ENCODE measurements at places on chromosomes 3 and 15.
A peak's percentile ranks its signal among the peaks of the same experiment; 100 is the strongest.

GRCh38 chr3:140610544-140610943, 67.3 kb upstream of the TRIM42 start:
- no peak for DNase-seq

DNA sequence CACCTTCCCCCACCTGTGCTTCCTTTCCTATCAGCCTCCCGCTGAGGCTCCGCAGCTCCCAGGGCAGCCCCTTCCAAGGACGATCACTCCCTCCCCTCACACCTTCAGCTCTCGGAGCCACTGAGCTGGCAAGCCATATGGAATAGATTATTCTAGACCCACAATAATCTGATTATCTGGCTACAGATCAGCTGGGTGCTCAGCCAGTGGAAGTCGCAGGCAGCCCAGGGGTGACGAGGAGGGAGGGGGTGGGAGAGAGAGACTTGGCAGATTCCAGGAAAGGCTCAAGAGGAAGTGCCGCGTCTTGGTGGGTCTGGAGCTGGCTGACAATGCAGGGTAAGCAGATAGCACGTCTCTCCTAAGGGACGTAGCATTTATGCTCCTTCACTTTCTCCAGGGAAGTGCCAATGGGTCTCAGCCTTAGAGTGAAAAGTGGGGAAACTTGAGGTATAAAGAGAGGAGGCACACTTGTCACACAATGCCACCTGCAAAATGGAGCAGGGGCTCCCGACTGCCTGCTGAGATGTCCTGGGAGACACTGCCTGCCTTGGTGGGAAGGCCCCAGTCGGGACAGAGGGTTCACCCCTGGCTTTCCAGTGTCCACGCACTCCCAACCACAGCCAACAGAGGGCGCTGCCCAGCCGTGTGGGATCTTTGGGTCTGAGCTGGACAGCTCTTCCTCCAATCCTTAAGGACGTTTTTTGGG, 9.4 kb upstream of the MESP1 start:
- DNase-seq, result peak; percentile 99

DNA sequence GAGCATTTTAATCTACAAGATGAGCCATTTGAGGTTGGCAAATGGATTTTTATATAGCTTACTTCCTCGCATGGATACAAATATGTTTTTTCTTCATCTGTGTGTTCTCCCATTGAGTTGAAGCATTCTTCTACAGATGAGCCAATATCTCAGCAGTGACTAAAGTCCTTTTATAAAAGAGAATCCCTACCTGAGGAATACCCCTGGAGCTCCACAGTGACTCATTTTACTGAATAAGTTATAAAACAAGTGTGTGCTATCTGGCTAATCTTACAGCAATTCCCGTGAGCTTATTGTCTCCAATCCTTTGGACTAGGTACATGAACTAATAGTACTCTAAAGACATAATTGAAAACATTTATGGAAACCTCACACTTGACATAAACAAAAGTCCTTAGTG, 354.2 kb upstream of the BCHE start:
- DNase-seq, result no peak

DNA sequence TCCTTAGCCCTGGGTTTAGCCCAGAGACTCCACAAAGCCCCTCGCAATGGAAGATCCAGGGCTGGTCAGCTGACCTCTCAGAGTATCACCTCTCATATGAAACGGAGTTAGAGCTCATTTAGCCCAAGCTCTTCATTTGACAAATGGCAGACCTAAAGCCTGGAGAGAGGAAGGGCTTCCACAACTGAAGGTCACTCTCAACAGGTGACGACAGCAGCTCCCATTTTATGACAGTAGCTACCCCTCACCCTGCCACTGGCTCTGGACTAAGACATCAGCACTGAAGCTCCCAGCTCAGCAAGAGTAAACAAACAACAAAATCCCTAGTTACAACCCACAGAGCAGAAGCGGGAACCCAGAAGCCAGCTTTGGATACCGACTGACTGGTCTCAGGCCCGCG, 33.7 kb downstream of the TLE3 start:
- no peak for DNase-seq

GRCh38 chr3:194275291-194275690, 75.8 kb downstream of the CPN2 start:
- DNase-seq, result no peak

DNA sequence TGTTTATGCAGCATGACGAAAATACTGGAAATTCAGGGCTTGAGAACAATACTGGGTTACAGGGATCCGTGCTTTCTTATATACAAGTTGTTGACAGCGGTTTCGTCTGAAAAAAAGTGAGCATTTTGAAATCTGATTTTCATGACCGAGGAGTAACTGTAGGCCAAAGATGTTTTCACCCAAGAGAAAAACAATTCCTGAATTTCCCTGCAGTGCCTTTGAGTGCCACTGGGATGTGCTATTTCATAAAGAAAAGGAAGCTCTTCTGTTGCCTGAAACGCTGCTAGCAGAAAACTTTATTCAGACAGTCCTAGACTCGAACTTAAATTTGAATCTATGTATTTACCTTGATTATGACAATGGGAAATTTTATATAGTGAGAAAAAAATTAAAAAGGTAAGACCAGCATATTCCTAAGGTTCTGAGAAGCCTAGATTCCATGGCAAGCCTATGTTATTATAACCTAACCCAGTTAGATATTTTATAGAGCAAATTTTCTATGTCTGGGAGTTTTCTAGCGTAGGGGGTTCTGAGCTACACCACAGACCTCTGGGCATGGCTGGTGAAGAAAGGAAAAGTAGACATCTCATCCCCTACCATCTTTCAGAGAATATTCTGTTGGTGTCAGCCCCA, 30.2 kb downstream of the KCNAB1 start:
- peak; percentile 53 for DNase-seq

- DNase-seq, result no peak
Measured at GRCh38 chr15:82875411-82876003, 66.1 kb downstream of the WHAMM start.

GRCh38 chr3:59540241-59540640, 490.4 kb upstream of the CFAP20DC start:
- no peak for DNase-seq

DNA sequence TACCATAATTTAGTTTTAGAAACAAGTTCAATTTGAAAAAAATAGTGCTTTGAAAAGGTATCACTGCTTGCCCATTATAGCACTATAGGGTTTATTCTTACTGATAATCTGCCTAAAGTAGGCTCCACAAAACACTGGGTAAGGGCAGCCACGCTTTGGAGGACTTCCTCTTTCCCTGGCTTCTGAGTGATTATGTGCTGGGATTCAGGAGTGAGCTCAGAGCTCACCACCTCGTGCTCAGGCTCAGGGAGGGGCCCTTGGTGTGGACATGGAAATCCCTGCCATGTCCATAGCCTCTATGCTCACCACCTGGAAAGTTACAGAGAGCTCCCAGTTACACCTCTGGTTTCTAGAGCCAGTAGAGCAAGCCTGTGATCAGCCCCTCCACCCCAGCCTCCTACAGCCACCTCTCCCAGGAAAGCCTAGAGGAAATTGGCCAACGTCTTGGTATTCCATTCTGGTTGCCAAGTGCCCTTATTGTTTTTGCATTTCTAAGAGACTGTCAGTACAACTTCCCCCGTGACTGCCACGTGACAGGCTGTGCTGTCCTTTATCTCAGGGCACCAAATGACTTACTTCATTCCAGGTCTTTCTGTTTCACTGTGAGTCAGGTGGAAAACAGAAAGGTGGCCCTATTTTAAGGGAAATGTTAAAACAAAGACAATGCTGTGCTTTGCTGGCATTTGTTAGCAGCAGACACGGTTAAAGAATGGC, 316.0 kb downstream of the RORA start:
- DNase-seq, result peak; percentile 3

DNA sequence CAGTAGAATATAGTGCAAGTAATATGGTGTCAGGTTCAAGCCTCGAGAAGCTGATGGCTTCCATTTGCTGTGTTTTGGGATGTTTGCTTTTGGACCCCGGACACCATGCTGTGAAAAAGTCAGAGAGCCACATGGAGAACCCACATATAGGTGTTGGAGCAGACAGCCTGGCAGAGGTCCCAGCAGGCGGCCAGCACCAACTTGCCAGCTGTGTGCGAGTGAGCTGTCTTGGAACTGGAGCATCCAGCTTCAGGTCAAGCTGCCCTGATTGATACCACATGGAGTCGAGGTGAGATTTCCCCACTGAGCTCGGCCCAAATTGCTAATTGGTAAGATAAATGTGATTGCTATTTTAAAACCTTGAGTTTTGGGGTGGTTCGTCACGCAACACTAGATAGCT, 185.7 kb upstream of the TBL1XR1 start:
- DNase-seq, result no peak

DNA sequence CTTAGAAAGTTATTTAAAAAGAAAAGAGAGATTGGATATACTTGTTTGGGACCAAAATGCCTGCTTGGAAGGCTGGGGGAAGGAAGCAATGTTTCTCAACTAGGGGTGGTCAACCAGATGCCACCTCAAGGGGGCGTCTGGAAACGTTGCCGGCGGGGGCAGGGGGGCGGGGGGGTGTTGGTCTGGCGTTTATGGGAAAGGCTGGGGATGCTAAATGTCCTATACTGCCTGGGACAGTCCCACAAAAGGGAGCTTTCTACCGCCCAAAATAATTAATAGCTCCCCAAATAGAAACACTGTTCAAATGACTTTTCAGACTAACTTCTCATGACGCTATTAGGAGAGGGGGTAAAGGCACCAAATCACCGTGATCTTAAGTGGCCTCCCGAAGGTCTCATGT, 2.2 kb downstream of the POLG start:
- DNase-seq, result peak; percentile 23

DNA sequence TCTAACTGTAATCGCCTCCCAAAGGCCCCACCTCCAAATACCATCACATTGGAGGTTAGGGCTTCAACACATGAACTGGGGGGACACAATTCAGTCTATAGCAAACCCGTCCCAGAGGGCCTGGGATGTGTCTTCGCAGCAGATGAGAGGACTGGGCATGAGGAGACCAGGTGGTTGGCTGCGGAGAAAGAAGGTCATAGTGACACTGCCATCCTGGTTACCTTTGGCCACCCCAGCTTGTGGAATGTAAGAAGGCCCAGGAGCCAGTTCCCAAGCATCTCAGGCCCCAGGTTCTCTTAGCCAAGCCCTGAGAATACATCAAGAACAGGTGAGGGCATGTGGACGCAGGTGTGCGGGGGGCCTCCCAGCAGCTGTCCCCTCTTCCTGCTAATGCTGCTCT, 6.4 kb upstream of the RARRES1 start:
- no peak for DNase-seq

DNA sequence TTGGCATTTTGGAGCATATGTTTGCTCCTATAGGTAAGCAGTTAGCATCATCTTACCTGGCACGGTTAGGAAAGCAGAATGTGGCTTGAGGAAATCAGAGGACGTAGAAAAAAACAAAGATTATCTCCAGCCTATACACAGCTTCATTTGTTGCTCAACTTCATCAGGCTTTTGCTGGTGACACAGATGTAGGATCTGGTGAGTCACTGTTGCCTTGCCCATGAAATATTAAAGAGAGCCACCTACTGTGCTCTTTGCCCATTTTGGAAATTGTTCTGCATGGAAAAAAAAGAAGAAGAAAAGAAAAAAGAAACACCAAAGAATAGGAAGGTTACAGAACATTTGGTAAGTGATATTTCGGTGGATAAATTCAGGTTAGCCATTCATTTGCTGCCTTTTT, 3.8 kb downstream of the IL1RAP start:
- peak; percentile 84 for DNase-seq

DNA sequence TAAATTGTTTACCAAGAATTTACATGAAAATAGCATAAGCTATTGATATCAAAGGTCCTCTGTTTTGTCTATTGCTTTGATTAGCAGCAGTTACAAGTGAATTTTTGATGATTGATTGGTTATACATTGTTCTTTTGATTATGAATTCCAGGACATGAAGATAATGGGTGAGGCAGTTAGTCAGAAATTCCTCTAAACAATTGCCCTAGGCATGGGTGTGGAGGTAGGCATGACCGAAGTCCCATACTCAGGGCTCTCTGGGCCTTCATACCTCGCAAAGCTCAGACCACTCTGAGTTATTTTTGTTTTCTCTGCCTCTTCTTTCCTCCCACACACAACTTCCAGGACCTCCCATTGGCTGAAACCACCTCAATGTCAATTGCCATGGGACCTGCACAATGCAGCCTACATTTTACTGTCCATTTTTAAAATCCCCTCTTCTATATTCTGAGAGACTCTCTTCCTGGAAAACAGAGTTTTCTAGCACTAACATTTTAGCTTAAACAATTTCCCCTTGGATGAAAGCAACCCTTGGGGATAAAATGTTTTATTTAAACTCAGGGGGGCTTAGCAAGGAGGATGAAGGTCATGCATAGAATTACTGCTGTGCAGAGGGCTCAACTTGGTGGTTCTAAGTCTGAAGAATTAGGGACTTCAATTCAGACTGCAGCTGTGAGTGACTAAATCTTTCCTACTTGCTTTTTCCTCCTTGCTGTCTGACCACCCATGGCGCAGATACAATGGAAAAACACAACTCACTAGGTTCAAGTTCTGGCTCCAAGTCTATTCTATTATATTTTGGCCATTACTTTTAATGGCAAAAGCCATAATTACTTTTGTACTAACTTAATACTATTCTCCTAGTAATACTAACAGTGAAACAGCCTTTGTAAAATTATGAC, 594.8 kb downstream of the NTRK3 start:
- no peak for DNase-seq

- peak; percentile 20 for DNase-seq
Measured at GRCh38 chr3:59082106-59082505, 32.3 kb upstream of the CFAP20DC start.

DNA sequence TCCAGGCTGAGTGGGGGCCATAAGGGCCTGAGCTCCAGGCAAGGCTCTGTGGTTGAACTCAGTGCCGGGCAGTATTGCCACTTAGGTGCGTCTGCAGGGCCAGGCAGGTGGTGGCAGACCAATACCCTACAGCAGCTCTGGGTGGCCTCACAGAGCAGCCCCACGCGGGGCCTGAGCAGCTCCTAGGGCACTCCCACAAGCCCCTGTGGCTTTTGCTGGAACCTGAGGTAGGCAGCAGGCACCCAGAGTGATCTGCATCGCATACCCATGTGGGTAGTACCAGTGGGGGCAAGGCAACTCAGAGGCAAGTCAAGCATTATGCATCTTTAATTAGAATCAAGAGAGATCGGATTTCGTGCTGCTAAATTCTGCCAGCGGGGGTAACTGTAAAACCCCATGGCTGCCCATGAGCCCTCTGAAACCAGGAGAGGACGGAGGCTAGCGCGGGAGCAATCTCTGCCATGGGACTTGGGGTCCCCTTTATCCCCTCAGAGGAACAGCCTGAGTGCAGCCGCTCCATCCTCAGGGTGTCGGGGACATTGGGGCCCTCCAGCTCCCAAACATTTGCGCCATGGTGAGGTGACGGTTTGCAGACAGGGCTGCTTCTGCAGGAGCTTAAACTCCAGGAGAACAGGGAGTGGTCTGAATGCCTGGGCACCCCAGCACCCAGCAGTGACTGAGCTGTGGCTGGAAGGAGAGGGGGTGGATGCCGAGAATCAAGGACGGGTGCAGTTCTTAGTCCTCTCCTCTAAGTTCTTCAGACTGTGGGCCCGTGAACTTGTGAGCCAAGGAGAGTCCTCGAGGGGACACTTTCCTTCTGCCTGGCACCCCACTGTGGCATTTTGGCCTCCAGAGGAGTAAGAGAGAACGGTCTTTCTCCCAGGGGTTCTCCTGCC, 62.4 kb upstream of the PCSK6 start:
- DNase-seq, result no peak

GRCh38 chr3:193124861-193125260, 116.2 kb upstream of the PLAAT1 start:
- no peak for DNase-seq

All from inflammatory macrophage treated with lipopolysaccharide for 1 hour (primary cell).